Epithelial cell of esophagus (primary cell): ENCODE measurements at places on chromosomes 2 and 18.
A peak's percentile ranks its signal among the peaks of the same experiment; 100 is the strongest.

GRCh38 chr18:45161850-45162249 lies 453.4 kb upstream of the SLC14A2 start:
- no peak for DNase-seq

DNA sequence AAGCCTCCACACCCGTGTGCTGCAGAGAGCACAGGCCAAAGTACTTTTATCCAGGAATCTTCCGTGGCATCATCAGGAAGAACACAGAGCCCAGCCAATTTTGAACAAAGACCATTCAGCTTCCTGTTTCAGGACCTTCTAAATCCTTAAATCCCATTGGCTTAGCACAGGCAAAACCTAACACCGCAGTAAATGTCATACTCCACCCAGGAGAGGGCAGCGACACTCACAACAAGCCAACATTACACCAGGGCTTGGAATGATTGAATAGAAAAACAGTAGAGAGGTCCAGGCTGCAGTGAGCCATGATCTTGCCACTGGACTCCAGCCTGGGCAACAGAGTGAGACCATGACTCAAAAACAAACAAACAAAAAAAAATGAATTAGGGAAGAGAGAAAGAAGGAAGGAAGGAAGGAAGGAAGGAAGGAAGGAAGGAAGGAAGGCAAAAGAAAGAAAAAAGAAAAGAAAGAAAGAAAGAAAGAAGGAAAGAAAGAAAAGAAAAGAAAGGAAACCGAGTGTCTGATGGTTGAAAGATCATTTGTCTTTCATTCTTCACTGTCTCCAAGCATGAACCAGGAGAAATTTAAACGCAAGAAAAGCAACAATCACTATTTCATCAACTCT lies 144.6 kb upstream of the SATB2 start:
- peak; percentile 2 for DNase-seq

DNA sequence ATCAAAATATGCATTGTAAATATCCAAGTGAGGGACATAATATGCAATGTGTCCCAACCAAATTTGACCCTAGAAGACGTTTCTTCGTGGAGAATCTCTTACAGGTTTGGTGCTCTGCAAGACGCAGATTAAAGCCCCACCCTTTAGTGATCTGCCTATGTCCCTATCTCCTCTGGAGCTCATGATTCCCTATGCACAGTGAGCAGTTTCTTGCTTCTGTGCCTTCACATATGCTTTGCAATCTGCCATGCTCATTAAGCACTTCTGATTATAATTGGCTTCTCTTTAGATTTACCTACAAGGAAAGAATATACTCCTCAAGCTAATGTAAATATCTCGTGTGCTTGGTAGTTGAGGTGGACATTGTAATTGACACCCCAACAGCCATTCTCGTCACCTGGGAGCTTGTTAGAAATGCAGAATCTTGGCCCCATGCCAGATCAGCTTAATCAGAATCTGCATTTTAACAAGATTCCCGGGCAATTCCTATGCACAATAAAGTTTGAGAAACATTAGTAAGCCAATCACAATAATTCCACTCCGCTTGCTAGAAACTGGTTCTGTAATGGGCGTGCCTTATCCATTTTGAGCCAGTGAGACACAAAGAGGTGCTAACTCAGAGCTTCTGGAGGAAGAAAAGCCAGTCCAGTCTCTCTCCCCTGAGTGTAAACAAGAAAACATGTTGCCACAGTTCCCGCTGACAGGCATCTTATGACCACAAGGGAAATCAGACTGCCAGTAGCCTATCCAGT lies 2.8 kb upstream of the PUM2 start:
- DNase-seq: peak; percentile 99

GRCh38 chr2:62375113-62375420 lies 130.9 kb downstream of the TMEM17 start:
- DNase-seq: no peak

GRCh38 chr2:149488706-149489440 lies 98.7 kb downstream of the MMADHC start:
- no peak for DNase-seq

- no peak for DNase-seq
Measured at GRCh38 chr18:2625217-2625616, 30.3 kb upstream of the SMCHD1 start.

DNA sequence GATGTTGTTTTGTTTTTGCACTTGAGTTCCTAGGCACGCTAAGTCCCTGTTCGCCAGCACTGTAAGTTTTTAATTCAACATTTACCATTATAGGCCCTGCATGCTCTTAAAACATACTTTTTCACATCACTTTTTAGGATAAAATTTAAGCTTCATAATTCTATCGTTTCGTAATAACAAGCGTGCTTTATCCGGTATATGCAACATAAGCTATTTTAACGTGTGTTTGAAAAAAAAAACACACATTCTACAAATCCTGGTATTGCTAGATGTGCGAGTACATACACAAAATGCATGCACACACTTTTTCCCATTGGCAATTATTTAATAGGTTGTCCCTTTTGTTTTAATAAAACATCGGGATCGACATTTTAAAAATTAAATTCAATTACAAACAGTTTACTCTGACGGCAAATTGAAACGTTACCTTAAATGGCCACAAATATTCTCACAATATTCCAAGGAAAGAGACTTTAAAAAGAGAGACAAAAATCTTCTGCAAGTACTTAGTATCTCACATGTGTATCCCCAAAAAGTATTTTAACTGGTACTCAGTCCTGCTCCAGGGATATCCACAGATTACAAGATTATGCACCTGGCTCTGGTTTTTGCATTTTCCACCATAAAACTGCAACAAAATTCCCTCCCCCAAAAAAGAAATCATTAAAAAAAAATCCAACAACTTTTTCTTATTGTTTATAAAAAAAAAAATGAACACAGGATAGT lies 1.0 kb upstream of the TCF4 start:
- no peak for DNase-seq

DNA sequence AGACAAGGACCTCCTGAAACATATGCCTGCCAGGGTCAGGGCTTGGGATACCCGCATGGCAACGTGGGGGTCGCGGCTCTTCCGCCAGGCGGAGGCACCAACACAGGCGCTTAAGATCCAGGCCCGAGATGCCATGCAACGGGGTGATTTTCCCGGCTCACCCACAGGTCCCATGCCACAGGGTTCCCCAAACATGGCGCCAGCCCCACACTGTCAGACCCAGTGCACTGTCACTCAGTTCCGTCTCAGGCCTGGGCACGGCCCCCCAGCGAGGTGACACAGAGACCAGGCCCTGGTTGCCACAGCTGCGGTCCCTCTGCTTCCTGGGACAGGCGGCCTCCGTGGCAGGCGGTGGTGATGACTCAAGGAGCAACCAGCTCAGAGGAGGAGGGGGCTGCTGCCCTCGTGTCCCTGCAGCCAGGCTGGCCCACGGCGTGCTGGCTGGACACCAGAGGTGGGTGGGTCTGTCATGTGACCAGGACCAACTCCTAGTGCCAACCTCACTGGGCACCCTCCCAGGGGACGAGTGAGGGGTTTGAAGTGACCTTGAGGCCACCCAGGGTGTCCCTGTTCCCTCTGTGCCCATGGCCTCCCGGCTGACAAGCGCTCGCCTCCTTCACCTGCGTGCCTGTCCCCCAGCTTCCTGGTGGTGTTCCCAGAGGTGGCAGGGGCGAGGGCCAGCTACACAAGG lies 4.9 kb downstream of the PDCD1 start:
- no peak for DNase-seq

DNA sequence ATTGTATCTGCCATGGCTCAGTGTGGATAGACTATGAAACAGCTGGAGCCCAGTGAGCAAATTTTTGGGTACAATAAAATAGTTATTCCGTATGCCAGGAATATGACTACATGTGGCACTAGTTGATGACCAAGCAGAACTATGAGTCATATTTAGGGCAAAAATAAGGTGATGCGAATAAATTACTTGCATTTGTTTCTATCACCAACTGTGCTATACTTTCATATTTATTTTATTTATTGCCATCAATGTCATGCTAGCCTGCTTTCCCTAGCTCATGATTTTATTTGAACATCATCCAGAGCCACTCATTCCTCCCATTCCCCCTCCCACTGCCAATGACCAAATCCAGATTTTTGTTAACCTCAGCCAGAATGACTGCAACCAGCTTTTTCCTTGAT lies 13.3 kb upstream of the FAP start:
- DNase-seq: peak; percentile 51

GRCh38 chr2:191512216-191512835 lies 165.6 kb upstream of the NABP1 start:
- no peak for DNase-seq

GRCh38 chr2:191081411-191082155 lies 67.6 kb upstream of the STAT1 start:
- DNase-seq: no peak

- no peak for DNase-seq
Measured at GRCh38 chr2:205047273-205047839, 502.1 kb downstream of the PARD3B start.

GRCh38 chr2:17839959-17840358 lies 23.7 kb downstream of the MSGN1 start:
- DNase-seq: no peak

DNA sequence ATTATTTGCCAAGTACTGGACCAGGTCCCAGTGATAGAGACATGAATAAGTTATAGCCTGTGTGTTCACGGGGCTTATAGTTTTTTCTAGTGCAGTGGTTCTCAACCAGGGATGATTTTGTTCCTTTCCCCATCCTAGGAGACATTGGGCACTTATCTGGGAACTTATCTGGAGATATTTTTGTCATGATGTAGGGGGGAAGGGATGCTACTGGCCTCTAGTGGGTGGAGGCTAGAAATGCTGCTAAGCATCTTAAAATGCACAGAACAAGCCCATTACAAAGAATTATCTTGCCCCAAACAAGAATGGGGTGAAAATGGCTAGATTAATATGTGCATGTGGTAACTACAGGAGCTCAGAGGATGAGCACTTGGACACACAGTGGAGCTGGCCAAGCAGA lies 75.2 kb downstream of the KLHL29 start:
- DNase-seq: peak; percentile 51

GRCh38 chr2:215161301-215161829 lies 22.9 kb upstream of the ABCA12 start:
- DNase-seq: peak; percentile 40

DNA sequence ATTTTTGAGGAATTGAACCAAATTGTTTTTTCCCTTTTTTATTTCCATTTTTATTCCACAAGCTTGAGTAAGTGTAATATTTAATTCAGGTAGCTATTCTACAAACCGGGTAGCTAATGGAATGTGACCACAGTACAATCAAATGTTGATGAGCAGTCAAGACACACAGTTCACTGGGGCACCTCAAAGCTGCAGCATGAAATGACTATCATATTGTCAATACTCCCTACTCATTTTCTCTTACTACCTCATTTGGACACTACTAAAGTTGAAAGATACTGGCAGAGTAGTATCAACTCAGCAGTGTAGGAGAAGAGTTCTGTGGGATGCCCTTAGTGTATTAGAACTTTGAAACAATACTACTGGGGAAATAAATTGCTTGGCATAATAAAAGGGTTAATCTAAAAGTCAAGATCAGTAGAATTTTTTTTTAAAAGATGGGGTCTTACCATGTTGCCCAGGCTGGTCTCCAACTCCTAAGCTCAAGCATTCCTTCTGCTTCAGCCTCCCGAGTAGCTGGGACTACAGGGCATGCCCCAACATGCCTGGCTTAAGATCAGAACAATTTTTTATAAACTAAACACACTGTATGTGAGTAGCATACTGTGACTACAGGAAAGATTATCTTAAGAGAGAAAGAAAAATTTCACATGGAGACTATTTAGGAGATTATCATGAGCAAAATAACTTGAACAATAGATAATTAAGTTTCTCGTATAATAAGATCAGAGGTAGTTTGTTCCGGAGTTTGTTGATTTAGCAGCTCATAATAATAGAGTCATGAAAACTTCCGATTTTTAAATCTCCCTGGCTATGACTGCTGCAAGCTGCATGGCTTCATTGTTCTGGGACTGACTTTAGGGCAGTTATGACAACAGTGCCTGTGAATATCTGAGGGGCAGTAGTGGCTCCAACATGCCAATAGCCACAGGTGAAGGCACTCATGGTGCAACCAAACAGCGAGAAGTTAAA lies 43.7 kb downstream of the MYO3B start:
- DNase-seq: peak; percentile 86

DNA sequence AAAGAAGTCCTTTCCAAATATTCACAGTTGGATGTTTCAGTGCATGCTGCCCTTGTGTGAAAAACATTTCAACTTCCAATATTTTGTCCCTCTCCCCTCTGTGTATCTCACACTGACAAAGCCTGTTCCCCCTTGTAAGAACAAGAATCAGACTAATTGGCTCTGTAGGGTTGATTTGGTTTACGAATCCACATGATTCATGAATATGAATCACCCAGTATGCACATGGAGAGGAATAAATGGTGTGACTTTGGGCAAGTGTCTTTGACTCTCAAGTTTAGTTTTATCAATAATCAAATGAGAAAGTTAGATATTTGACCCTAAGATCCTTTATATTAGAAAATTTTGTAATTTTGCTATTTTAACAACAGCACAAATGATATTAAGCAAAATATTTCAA lies 9.3 kb upstream of the CDH20 start:
- DNase-seq: peak; percentile 40

- DNase-seq: peak; percentile 86
Measured at GRCh38 chr18:52150050-52150449, 189.9 kb upstream of the DCC start.

- peak; percentile 75 for DNase-seq
Measured at GRCh38 chr2:156687715-156688114, 251.5 kb downstream of the GPD2 start.

- DNase-seq: no peak
Measured at GRCh38 chr2:234534515-234534914, 37.6 kb upstream of the ARL4C start.

DNA sequence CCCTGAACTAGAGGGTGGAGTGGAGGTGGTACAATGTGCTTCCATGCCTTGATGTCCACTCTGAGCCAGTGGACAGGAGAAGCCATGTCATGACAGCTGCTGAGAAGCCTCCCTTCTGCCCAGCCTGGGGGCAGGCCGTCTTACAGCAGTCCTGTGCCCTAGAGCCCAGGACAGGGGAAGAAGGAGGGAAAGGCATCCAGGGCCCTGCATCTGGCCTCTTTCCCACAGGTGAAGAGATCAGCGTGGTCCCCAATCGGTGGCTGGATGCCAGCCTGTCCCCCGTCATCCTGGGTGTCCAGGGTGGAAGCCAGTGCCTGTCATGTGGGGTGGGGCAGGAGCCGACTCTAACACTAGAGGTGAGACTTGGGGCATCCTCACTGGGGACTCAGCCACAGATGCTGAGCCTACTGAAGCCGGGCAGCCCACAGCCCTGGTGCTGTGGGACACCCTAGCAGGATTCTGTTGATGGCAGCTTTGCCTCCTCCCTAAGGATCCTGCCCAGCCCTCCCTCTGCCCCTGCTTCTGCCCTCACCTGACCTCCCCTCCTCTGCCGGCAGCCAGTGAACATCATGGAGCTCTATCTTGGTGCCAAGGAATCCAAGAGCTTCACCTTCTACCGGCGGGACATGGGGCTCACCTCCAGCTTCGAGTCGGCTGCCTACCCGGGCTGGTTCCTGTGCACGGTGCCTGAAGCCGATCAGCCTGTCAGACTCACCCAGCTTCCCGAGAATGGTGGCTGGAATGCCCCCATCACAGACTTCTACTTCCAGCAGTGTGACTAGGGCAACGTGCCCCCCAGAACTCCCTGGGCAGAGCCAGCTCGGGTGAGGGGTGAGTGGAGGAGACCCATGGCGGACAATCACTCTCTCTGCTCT lies 3.1 kb downstream of the IL36RN start:
- DNase-seq: no peak
